CD8-positive, alpha-beta memory T cell (primary cell): ENCODE measurements at places on chromosomes 2 and 18. TPM values are rescaled to one million over a fixed set of nuclear protein-coding genes. Genes with fewer than 3 reads are reported as not detected.

- DNase-seq, result no peak
Measured at GRCh38 chr2:234308073-234308812, 188.6 kb downstream of the ARL4C start.

- DNase-seq, result no peak
Measured at GRCh38 chr18:5068851-5069250, 128.2 kb downstream of the AKAIN1 start.

GRCh38 chr2:46913471-46914381 lies 1.9 kb downstream of the MCFD2 start:
- no peak for DNase-seq

DNA sequence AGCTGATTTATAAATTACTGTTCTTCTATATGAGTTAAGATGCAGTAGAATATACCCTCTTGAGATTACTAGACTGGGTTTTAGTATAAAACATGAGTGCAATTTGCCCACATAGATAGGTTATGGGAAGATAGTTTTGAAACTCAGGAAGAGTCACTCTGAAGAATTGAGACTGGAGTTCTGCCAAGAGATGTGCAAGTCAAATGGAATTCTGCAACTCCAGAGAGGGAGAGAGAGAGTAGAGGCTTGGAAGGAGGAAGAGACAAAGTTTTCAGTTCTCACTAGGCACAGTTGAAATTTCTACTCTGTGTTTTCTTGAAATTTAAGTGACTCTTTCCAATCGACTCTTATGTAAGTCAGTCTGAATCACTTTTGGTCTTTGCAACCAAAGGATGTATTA lies 878.8 kb downstream of the TSN start:
- no peak for DNase-seq

DNA sequence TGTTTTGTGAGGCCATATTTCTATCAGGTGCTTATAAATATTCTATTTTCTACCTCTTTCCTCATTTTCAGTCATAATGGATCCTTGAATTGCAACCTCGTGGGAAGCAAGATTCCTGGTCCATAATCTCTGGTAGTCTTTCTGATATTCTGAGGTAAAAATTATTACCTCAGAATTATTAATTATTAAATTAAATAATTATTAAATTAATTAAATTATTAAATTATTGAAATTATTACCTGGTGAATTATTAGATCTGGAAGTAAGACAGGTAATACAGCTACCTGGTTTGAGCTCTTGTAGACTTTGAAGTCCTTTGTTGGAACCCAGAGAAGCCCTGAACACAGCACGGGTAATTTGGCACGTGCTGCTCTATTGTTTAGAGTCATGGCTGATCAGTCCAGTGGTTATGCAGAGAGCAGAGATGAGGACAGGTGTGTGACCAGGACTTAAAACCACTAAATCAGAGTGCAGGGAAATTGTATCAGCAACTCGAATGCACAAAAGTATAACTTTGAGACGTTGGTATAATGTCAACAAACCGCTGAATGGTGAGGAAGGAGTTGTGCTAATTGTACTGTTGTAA lies 46.8 kb upstream of the PTPRM start:
- no peak for DNase-seq

DNA sequence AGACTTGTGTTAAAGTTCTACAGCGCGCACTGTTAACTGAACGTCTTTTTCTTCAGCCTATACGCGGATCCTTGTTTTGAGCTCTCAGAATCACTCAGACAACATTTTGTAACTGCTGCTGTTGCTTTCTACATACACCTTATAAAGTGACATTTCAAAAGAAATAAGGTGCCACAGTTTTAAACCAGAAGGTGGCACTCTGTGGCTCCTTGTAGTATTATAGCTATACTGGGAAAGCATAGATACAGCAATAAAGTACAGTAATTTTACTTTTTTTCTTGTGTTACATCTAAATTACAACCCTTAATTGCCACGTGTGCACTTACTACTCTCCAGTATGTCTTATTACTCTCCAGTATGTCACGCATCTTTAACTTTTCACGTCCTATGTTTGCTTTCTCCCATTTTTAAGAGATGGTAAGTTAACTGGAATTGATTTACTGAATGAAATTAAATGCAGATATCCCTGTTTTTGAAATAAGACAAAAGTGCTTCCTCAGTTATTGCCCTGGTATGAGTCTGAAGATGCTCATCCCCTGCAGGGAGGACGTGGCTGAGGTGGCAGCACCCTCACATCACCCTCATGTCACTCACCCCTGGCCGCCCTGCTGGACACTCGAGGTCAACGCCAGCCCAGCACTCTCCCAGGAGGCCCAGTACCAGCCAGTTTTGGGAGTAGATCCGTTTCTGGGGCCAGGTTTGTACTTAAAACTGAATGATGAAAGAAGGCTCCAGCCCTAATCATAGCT lies 37.8 kb downstream of the GORASP2 start:
- no peak for DNase-seq

DNA sequence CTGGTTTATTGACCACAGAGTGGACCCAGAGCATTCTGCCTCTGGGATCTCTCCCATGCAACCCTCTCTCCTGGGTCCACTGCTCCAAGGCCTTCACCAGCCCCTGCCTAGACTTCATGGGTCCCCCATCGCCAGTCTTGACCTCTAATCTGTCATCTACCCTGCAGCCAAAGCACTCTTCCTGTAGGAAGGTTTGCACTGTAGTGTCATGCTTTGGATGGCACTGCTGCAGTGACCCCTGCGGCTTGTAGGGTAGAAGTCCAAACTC lies 41.7 kb downstream of the MYO7B start:
- no peak for DNase-seq

The STARD6 gene
- polyA plus RNA-seq, result not detected

The OXER1 gene
- polyA plus RNA-seq, result 0.15 TPM

The PNKD gene
- polyA plus RNA-seq, result 111 TPM

The IL36A gene
- not detected for polyA plus RNA-seq
